ENCODE measurements at places on chromosomes 13 and 19.

DNA sequence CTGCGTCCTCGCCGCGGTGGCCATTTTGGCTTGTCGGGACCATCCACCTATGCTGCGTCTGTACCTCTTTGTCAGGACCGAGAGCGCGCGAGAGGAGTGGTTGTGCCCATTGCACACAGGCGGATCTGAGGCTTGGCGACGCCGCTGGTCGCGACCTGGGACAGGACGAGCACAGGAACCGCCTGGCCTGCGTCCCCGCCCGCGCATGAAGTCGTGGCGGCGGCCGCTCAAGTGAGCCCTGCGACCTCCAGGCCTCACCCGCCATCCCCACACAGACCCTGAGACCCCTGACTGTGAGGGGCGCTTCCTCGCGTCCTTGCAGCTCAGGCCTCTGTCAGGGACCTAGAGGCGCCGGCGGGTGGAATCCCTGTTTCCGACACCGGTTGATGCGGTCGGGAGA lies 16.8 kb downstream of the ZNF586 start:
- no peak for DNase-seq

DNA sequence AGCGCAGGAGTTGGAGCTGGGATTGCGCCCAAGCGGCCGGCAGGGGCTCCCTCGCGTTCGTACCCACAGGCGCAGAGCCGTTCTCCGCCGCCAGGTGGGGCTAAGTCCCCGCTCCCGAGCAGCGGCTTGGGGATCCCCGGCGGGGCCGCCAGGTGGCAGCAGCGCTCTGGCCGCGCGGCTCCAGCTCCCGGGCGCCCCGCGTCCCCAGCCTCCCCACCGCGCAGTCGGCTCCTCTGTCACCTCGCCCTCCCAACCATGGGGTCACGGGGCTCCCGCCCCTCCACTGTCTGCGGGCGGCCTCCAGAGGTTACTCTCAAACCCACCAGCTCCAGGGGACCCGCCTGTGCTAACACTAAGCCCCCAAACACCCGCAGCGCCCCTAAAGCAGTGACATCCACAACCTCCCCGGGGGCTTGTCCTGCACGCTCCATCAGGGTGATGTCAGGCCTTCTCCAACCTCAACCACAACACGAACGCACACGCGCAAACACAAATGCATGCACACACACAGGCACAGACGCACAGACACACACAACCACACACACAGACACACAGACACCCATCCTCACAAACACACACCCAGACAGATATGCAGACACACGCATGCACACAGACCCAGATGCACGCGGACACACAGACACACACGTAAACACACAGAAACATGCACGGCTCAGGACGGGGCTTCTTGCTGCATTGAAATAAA lies 18.4 kb upstream of the KCTD15 start:
- peak; percentile 82 for DNase-seq

GRCh38 chr13:112782429-112783010 lies 92.7 kb downstream of the ATP11A start:
- no peak for DNase-seq

DNA sequence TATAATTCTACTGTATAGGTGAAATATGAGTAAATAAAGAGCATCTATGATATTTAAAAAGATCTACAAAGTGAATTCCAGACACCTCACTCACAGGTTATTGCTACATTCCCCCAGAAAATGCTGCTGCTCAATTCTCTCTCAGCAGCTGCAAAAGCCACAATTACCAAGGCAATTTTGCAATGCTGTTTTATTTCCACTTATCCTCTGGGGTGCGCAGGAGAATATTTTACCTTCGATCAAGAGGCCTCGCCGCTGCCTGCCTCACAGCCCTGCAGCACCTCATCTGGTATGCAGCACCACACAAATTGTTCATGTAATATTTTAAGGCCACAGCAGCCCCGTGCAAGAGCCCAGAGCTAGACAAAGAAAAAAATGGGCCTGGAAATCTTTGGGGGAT lies 333.2 kb downstream of the DNAJC15 start:
- no peak for DNase-seq

DNA sequence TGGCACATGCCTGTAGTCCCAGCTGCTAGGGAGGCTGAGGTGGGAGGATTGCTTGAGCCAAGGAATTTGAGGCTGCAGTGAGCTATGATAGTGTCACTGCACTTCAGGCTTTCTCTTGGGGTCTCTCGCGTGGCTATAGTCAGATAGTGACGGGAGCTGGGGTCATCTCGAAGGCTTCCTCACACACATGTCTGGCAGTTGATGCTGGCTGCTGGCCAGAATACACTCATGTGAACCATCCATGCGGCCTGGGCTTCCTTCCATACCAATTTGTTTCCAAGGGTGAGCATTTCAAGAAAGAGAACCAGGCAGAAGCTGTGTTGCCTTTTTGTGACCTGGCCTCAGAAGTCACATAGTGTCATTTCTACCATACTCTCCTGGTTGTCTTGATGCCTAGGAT lies 26.4 kb downstream of the LEUTX start:
- no peak for DNase-seq

GRCh38 chr19:27752530-27753184 lies 1460.3 kb downstream of the UQCRFS1 start:
- DNase-seq: no peak

GRCh38 chr19:2360833-2361232 lies 768 bp downstream of the TMPRSS9 start:
- no peak for DNase-seq

GRCh38 chr13:95596701-95597100 lies 44.2 kb downstream of the CLDN10 start:
- DNase-seq: no peak

GRCh38 chr19:9862938-9863337 lies 27.8 kb downstream of the PIN1 start:
- DNase-seq: no peak

DNA sequence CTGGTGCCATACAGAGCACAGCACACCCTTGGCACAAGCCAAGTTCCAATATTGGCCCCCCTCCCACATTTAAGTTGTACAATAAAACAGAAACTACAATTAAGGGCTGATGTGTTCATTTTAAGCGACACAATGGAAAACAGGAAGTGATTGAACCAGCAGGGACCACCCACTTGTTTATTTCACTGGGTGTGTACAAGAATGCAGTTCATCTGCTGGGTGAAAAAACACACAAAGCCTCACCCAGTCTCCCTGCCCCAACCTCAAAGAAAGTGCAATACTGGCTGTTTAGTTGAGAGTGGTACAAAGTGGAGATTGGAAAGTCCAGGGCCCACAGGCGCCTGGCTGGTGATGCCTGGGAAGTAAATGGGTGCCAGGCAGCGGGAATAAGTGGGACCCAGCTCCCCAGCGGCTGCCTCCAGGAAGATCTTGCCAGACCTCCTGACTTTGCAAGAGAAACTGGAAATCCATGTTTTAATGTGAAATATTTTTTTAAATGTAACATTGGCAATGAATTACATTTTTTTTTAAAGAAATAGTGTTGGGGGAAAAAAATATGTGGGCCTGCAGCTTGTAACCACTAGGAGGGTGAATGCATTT lies 322.1 kb downstream of the ZNF536 start:
- no peak for DNase-seq

- DNase-seq: no peak
Measured at GRCh38 chr13:100581504-100581903, 7.1 kb downstream of the GGACT start.

GRCh38 chr13:80706164-80706471 lies 365.2 kb upstream of the SPRY2 start:
- no peak for DNase-seq

GRCh38 chr13:110403315-110403714 lies 96.2 kb downstream of the COL4A2 start:
- no peak for DNase-seq

DNA sequence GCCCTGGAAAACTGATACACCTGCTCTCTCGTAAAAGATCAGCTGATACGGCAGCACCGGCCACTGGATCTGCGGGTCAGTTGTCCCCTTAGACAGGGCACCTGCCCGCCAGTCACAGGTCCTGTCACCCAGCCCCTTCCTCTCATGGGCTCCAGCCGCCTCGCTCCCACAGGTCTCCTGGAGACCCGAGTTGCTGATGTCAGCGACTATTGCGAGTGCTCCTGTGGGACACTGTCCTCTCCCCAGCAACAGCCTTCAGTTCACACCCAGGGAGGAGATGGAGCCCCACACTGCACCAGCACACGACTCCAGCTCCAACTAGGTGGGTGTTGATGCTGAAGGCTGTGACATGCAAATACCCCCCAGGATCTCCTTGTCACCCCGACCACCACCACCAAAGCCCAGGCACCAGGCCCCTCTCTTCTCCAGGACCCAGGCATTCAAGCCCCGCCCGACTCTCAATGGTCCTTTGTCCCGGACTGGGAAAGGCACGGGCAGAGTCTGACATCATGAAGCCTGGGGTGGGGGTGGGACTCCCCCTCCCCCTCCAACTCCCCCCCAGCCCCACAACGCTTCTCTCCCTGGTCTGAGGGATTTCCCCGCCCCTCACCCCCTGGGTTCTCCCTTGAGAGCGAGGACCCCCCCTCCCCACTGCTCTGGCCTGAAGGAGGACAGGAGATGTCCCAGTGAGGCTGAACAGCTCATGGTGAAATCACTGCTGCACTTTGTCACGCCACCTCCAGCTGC lies 1.4 kb upstream of the MAG start:
- no peak for DNase-seq

GRCh38 chr13:46757640-46758039 lies 39.3 kb downstream of the ESD start:
- no peak for DNase-seq

GRCh38 chr13:113629866-113630265 lies 28.1 kb downstream of the ATP4B start:
- no peak for DNase-seq

DNA sequence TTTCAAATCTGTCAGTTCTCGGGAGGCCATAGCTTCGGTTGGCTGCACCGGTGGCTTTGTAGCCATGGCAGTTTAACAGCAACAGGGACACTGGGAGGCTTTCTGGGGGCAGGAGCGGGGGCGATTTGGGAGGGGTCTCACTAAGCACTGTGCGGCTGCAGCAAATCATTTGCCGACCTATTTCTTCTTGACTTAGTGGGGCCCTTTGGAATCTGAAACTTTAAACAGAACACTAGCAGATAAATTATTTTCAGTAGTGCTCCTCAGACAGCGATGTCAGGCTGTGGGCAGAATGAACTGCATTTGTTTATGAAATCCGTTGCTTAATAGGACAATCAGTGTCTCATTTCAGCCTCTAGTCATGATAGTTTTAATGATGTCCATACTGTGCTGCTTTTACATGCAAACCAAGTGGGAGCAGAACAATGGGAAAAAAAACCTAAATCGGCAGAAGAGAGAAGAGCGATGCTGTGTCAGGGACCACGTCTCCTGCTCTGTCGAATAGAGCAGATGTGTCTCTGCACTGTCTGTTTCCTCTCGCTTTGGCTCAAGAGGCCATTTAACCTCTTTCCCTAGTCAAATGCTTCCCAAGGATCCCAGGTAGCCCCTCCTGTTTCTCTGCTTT lies 211.9 kb downstream of the OLFM4 start:
- DNase-seq: no peak

DNA sequence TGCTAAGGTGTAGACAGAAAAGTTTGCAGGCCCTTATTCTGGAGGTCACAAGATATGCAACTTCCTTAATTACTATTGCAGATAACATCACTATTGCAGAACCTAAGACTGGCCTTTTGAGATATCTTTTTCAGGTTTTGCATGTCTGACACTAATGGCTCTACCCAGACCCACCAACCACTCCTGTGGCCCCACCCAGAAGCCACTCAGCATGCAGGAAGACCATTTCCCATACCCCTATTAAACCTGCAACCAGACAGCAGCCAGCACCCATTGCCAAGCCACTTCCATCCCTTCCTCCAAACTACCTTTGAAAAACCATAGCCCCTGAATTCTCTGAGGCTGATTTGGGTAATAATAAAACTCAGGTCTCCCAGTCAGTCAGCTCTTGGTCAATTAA lies 297.6 kb downstream of the SLITRK6 start:
- DNase-seq: no peak

DNA sequence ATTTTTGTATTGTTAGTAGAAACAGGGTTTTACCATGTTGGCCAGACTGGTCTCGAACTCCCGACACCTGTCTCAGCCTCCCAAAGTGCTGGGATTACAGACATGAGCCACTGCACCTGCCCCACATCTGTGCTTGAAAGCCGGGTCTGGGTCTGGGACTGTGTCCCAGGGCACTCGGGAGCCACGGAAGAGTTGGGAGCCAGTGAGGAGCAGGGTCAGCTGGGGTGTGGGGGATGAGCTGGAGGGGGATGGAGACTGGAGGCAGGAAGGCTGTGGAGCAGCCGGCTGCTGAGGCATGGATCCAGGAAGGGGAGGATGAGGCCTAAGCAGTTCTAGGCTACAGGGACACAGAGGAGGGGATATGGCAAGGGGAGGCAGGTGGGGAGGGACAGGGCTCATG lies 10.7 kb upstream of the SPACA4 start:
- no peak for DNase-seq

- no peak for DNase-seq
Measured at GRCh38 chr13:102190930-102191329, 210.9 kb downstream of the FGF14 start.

DNA sequence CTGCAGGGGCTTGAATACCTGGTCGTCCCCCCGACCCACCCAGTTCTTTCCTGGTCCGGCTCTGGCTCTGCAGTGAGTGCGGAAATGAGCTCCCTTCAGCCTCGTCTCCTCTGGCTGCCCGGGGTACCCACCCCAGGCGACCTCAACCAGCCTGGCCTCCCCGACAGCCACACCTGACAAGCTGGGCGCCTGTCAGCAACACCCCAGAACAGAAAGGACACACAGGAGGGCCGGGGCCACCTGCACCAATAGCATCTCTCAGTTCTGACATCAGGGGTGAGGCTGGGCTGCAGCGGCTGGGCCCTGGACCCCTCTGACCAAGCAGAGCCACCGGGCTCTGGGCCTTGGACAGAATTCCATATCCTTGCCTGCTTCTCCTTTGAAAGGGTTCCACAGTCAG lies 19.7 kb downstream of the SUGP1 start:
- no peak for DNase-seq

DNA sequence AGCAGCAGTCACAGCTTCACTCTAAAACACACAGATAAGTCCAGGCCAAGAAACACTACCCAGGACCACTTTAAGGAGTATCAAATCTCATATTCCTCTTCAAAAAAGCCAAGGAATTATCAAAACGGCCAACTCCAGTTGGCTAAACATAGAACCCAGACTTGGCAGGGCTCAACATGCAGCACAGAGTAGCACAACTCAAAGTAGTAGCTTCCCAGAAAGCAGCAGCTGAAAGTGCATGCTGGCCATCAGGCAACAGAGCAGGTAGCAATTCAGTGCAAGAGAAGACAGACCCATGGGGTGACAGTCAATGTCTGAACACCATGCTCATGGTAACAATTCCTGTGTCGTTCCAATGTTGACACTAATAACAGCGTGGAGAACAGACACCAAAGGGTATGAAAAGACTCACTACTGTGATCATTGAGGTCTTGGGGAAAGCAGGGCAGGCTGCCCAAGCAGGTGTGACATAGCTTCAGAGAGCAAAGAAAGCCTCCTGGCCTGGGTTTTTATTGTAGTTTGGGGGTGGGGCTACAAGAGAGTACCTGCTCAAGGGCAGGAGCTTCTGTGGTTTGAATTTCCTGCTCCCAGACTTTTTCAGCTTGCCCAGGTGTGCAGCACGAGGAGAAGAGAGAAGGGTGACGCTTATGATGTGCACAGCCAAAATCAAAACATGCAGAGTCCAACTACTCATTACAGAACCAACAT lies 6.2 kb downstream of the ZNF709 start:
- DNase-seq: no peak

- DNase-seq: no peak
Measured at GRCh38 chr13:59024434-59024833, 1139.3 kb downstream of the DIAPH3 start.

Data from neuronal stem cell (in vitro differentiated cells).